ENCODE measurements at places on chromosomes 7 and 10. TPM values are rescaled to one million over a fixed set of nuclear protein-coding genes. Genes with fewer than 3 reads are reported as not detected.

OR2A12 gene
- not detected for total RNA-seq

SLC26A4 gene
- 0.26 TPM for total RNA-seq

ITPRIP gene
- total RNA-seq: 217 TPM

MYPN gene
- not detected for total RNA-seq

- DNase-seq: no peak
- H3K4me1 ChIP-seq: peaks cover 21% of the 10 kb centered on the region
- peak overlapping the region; percentile 75 for H3K4me3 ChIP-seq
- peaks cover 39% of the 10 kb centered on the region for H3K36me3 ChIP-seq
- H3K27ac ChIP-seq: peak overlapping the region; percentile 73
Observed at GRCh38 chr7:99617192-99617781, 541 bp downstream of the ZSCAN25 start.

DNA sequence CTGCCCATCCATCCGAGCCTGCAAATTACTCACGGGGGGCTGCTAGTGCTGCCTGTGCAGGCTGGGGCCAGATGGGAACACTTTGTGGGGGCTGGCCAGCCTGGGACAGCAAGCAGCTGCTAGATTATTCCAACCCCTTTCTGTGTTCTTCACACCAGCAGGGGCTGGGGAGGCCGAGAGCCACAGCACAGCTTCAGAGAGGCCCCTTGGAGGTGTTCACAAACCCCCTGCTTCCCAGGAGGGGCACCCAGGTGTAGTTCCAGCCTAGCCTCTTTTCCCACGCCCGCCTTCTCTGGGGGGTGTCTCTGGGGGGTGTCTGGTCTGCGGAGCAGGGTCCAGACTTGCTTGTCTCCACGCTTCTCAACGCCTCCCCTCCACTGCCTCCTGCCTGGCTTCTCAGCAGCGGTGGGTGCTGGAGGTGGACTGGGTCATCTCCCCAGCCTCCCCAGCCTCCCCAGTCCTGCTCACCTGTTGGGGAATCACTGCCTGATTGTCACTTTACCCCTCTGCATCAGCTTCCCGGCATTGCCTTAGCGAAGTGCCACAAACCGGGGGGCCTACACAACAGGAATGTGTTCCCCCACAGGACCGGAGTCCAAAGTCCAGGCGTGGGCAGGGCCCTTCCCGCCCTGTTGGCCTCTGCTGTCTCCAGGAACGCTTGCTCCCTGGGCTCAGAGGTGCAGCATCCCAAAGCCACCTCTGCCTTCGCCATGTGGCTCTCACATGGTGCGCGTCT lies 74.0 kb upstream of the EN2 start:
- H3K27ac ChIP-seq: no peak overlapping the region
- H3K4me3 ChIP-seq: no peak overlapping the region
- peaks cover 21% of the 10 kb centered on the region for H3K4me1 ChIP-seq
- H3K27me3 ChIP-seq: peaks cover 91% of the 10 kb centered on the region
- no peak for DNase-seq
- no peaks in the 10 kb centered on the region for H3K36me3 ChIP-seq
